Activated naive CD8-positive, alpha-beta T cell treated with anti-CD3 and anti-CD28 coated beads, Interleukin-2, amount 10 ng/mL, durations not matched to agents 7 days and 5 days (primary cell): ENCODE measurements at places on chromosomes 5 and 9. TPM values are rescaled to one million over a fixed set of nuclear protein-coding genes. Genes with fewer than 3 reads are reported as not detected.
A peak's percentile ranks its signal among the peaks of the same experiment; 100 is the strongest.

DNA sequence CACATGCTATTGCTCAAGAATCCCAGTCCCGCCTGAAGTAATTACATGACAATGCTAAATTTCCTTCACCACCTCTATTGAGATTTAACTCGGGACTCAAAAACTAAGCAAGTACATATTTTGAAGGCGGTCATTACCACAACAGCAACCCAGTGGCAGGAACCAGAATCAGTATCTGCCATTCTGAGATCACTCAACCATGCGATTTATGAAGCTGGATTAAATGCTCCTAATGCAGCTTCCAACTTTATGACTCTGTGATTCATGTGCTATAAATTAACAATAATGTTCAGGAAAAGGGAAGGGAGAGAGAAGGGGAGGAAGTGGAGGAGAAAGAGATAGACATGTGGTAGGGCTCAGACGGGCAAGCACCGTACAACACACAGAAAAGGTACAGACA, 194.7 kb downstream of the DNAH5 start:
- no peak for DNase-seq

GRCh38 chr9:88429595-88430430, 41.6 kb downstream of the SPIN1 start:
- DNase-seq: no peak

DNA sequence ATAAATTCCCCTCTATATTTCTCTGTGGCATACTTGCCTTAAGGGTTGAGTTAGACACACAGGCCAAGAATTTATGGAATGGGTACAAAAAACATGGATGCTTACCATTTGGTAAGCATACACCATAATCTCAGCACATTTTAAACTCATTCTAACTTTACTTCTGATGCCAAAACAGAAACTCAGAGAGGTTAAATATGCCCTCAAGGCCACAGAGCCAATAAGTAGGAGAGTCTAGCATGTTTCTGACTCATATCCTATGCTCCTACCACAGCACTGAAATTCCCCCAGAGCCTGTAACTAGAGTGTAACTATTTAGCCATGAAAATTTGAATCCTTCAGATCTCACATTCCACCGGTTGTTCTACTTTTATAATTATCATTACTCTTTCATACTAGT, 559.7 kb downstream of the ACTL7B start:
- DNase-seq: no peak

Gene SCGB3A2
- total RNA-seq: not detected

Gene MYMK
- total RNA-seq: not detected

DNA sequence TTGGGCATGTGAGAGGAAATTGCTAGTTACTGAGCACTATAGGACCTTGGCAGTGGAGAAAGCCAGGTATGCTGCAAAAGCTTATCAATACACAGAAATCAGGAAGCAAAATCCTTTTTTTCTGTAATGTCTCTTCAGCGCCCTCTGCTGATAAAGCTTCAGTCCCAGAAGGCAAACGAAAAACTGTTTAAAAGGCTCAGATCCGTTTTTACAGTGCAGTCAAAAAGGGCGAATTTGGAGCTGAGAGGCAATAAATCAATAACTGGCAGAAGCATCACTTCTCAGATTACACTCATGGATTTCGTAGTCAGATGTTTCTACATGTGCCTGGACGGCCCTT, 1.1 kb upstream of the MAN2A1 start:
- no peak for DNase-seq

DNA sequence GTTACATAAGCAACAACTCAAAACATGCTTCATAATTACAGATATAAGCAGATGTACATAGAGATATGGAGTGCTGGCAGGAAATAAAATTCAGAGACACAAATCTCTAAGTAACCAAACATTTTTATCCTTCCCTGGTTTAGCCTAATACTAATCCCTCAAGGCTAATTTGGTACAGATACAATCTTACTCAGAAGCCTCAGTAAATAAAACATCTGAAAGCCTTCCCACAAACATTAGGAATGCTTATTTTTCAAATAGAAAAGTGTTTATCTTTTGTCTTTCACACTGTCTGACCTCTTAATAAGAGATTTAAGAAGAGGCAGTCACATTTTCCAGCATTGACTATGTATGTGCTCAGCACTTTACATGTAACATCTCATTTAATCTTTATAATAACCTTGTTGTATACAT, 399.4 kb downstream of the ARRDC3 start:
- no peak for DNase-seq

GRCh38 chr5:31786090-31786631, 147.2 kb downstream of the PDZD2 start:
- DNase-seq: no peak

DNA sequence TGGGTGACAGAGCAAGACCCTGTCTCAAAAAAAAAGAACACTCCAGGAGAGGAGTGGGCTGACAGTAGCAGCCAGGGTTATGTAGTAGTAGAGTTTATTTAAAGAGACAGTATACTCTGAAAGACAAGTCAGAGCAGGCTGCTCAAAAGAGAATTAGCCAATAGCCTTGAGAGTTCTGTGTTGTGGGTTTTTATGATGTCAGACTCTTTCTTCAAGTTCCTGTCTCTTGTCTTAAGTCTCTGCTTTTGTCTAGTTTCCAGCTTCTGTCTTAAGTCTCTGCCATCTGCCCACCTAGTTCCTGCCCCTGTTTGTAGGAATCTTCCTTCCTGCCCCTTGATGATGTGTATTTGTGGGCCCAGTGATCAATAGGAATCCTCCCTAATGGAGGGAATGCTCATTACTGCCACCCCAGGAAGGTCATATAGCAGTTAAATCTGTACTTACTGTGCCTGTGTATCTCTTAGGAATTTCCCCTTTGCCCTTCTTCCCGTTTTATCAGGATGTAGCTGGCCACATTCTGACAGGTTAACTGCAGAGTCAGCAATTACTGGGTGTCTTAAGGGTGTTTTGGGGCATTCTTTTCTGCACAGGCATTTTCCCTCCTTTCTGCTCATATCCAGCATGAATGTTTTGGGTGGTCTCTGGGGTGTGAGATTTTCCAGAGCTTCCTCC, 580.5 kb upstream of the SGCD start:
- DNase-seq: no peak

Gene SPEF2
- total RNA-seq: 17.8 TPM

- DNase-seq: no peak
Measured at GRCh38 chr5:2149195-2149539, 266.4 kb upstream of the IRX4 start.

DNA sequence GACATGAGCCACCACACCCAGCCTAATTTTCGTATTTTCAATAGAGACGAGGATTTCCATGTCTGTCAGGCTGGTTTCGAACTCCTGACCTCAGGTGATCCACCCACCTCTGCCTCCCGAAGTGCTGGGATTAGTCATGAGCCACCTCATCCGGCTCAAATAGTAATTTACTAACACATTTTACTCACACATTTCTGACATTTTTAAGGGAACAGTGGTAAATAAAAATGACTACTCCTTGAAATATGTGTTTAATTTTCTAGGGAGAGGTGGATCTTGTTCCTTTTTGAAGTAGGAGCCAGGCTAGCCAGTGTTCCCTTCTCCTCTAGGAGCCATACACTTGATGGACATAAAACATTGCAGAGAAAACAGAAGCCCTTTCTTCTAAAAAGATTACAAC, 55.2 kb upstream of the ERBIN start:
- DNase-seq: no peak

GRCh38 chr5:72539726-72540125, 32.5 kb upstream of the ZNF366 start:
- DNase-seq: no peak

GRCh38 chr5:150589862-150590601, 50.4 kb upstream of the SYNPO start:
- no peak for DNase-seq

Gene TEX48
- total RNA-seq: not detected

DNA sequence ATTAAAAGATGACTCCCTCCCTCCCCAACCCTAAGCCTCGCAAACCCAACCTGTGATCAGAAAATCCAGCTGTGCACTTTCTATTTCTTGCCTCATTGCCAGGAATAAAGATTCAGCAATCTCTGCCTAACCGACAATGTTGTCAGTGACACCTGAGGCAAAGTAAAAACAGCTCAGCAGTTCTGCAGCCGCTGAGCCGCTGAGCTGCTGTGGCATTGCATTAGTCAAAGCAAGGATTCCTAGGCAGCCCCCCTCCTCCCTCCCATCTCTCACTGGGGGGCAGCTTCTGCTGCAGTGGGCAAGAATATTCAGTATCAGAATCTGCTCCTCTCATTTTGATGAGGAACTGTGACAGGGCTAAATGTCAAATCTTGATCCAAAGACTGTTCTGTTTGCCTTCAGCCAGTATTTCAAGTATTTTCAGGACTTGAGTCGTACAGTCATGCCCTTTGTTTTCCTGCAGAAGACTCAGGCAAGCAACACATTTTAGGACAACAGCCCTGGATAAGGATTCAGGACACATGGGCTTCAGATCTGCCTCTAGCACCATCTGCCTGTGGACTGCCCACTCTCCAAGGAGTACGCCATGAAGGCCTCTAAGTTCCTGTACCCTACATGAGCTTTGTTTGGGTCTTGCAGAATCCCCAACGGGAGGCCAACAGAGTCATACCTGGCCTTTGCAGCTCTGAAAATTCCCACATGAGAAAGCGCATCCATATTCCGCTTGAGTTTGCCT, 41.1 kb upstream of the DAP start:
- no peak for DNase-seq

- no peak for DNase-seq
Measured at GRCh38 chr9:89442981-89443814, 54.7 kb downstream of the SEMA4D start.

Gene CARTPT
- total RNA-seq: not detected

DNA sequence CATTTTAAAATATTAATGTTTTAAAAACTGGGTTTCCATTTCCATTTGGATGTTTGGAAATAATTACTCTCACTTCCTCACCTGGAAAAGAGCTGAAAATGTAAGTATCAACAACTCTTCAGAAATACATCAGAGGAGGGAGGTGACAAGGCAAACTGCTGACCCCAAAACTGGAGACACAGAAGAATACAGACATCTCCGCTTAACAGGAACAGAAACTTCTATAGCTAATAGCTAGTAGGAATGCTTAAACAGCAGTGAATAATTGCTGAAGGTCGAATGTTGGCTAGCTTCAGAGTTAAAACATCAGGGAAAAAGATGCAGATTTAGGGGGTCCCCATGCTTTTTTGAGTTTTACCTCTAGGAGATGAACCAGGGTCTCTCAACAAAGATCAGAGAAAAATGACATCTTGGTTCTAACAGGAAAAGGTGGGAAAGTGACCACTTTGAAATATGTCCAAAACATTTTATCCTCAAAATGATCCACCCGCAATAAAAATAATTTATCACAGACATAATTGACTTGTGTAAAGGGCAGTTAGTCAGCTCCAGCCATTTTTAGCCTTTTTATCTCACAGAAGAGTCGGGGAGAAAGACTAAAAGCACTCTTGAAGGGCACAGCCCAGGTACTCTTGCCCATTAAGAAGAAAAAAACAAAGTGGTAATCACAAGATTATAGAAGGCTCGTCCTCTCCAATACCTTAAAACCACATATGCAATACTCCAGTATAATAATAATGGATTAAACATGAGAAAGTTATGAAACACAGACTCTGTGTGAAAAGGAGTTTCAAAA, 1474.9 kb downstream of the EFNA5 start:
- no peak for DNase-seq

- no peak for DNase-seq
Measured at GRCh38 chr5:132017316-132017715, 5.9 kb upstream of the ACSL6 start.

DNA sequence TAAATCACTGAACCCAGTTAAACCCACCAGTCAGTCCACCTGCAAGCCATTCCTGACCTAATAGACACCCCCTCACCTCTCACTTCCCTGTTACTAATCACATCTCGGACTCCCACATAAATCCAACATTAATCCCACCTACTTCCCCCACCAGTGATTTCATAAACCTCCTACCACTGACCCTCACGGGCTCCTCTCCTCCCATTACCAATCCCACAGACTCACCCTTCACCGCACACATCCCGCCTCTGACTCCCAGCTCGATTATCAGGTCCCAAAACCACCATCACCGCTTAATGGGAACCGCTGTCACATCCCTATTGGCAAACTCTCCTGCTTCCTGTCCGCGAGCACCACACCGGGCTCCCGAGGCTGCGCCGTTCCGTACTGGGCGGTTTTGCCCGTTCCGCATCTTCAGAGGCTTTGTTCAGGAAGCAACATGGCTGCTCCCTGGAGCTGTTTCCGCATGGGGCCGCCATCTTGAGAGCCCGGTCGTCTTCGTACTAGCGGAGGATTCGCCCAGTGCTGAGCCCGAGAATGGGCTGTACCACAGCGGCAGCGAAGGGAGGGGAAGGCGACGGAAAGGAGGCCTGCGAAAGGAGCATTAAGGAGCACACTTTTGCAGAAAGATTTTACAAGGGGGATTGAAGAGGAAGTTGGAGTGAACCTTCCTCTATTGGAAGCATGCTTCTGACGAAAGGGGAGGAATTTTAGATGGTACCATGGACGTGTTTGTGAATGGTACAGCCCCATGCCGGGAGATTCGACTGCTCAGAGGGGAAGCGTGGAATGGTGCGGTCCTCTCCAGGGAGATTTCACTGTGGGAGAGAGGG, at the start of gene ZNF300:
Gene ZNF300 (minus strand): TSS at position 502 of the 833 bp plus-strand sequence. CDS start 1,825 bp downstream, outside the sequence.
- peak; percentile 55 for DNase-seq

DNA sequence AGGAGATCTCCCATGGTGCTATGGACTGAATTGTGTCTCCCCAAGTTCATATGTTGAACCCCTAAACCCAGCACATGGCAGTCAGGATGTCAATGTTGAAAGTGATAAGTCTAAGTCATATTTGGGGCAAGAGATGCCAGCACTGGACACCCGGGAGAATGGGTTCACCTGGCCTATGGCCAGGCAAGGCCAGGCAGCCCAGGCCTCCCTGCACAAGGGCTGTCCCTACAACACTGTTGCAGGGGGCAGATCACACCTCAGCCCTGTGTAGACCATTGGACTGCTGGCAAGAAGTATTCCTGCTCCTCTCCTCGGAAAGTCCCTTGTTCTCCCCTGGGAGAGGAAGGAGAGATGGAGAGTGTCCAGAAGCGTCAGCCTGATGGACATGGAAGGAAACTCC, 240.5 kb downstream of the GADD45G start:
- peak; percentile 10 for DNase-seq

Gene TAS2R1
- not detected for total RNA-seq

Gene HMGCS1
- 51.8 TPM for total RNA-seq

Gene SLC6A19
- total RNA-seq: not detected
